Stimulated activated CD8-positive, alpha-beta memory T cell treated with anti-CD3 and anti-CD28 coated beads, Interleukin-4, amount 100 ng/mL, for 4 hours (primary cell): ENCODE measurements at places on chromosomes 6 and 20.

- no peak for DNase-seq
These were observed 199.2 kb downstream of the ALDH8A1 start for GRCh38 chr6:134750669-134751068.

GRCh38 chr6:1625794-1626435 lies 16.2 kb downstream of the FOXC1 start:
- no peak for DNase-seq

GRCh38 chr6:17013701-17014100 lies 88.1 kb upstream of the STMND1 start:
- no peak for DNase-seq

GRCh38 chr20:10603378-10603777 lies 70.4 kb downstream of the JAG1 start:
- DNase-seq: no peak

DNA sequence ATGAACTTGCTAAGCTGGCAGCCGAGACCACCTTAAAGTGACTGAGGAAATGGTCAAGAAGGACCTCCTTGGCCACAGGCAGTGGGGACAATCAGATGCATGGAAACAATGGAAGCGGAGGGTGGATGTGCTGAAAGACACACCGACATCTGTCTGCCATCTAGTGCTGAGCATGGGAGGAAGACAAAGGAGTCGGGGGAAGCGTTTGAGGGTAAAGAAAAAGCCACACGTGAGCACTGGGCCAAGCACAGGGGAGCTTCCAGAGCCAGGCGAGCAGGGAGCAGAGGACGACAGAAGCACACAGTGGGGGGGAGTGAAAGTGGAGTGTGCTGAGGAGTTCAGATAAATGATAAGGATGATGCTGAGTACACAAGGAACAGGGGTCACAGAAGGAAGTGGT lies 367.8 kb downstream of the ZFAND3 start:
- DNase-seq: no peak

DNA sequence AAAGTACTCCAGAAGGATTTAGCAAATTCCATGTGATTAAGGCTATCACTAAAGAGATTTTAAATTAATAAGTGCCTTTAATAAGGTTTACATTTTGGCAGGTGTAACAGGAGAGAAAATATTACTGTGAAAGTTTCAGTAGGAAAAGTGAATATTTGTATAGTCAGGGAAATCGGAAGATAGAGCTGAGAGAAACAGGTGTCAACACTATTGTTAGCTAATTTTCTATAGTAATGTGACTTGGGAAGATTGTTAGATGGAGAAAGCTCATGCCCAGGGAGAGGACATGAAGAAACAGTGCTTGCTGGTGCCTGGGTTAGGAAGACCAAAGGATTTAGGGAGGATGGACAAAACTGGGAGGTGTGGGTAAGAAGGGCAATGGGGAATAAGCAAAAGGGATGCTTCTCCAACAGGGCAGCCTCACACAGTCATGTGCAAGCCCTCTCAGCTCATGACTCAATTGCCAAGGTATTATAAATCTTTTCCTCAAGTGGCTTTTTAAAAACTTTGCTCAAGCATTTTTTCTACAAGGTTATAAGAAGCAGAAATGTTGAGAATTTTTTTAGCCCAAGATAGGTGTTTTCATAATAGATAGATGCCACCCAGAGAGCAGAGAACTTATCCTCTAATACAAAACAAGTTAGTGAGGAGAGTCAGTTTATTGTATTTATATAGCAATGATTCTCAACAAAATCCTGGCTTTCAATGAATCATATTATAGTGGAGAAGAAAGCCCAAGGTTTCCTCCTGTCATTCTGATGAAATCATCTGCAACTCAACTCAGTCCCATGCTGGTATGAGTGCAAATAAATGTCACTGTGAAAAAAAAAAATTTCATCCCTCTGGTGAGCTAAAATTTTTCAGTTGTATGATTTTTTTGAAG lies 325.2 kb upstream of the NT5E start:
- no peak for DNase-seq

- DNase-seq: no peak
These were observed 22.5 kb upstream of the C6orf58 start for GRCh38 chr6:127554435-127555006.

- no peak for DNase-seq
These were observed 40.9 kb downstream of the OVOL2 start for GRCh38 chr20:18016772-18017171.

GRCh38 chr20:25081730-25082497 lies at the start of gene VSX1:
Gene VSX1, minus strand, starts transcription at chr20:25082141. Its CDS starts 45 bp downstream, at chr20:25082096.
- DNase-seq: no peak

- DNase-seq: no peak
These were observed 90.6 kb upstream of the ADGRB3 start for GRCh38 chr6:68544450-68544849.

- DNase-seq: no peak
These were observed 23.9 kb downstream of the KDM1B start for GRCh38 chr6:18178960-18179615.

- DNase-seq: no peak
These were observed 448.0 kb downstream of the TENT5A start for GRCh38 chr6:81304466-81304865.

- DNase-seq: no peak
These were observed 120.1 kb upstream of the PHACTR3 start for GRCh38 chr20:59484228-59484627.

DNA sequence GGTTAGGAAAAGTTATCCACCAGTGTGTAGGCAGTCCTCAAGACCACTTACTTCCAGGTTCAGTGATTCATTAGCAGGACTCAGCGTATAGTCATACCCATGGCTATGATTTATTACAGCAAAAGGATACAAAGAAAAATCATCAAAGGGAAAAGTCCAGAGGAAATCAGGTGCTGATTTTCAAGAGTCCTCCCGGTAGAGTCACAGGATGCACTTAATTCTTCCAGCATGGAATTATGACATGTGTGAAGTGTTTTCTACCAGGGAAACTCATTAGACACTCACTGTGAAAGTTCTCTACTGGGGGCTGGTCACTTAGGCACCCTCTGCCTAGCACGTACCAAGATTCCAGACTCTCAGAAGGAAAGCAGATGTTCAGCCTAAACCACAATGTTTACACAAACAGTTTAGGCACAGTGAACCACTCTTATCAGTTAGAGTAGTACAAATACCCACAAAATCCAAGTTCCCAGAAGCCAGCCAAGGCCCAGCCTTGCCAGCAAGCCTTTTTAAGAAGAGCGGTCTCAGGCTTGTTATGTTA lies 10.2 kb downstream of the WFDC3 start:
- no peak for DNase-seq

GRCh38 chr20:2559651-2560050 lies 23.3 kb downstream of the TMC2 start:
- no peak for DNase-seq

DNA sequence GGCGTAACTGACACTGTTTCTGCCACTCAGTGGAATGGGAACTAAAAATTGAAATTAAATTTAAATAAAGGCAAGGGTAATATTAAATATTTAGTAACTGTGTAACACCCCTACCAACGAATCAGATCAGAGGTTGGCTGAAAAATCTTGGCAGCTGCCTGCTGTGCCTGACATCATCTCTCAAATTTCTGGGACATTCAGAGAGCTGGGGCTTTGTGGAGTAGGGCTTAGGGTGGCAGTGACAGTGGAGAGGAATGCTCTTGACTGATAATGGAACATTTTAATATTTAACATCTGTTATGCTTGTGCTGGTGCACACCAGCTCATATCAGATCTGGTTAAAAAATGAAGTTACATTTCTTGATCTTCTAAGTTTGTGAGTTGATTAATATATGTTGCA lies 62.2 kb downstream of the RFPL4B start:
- DNase-seq: no peak

DNA sequence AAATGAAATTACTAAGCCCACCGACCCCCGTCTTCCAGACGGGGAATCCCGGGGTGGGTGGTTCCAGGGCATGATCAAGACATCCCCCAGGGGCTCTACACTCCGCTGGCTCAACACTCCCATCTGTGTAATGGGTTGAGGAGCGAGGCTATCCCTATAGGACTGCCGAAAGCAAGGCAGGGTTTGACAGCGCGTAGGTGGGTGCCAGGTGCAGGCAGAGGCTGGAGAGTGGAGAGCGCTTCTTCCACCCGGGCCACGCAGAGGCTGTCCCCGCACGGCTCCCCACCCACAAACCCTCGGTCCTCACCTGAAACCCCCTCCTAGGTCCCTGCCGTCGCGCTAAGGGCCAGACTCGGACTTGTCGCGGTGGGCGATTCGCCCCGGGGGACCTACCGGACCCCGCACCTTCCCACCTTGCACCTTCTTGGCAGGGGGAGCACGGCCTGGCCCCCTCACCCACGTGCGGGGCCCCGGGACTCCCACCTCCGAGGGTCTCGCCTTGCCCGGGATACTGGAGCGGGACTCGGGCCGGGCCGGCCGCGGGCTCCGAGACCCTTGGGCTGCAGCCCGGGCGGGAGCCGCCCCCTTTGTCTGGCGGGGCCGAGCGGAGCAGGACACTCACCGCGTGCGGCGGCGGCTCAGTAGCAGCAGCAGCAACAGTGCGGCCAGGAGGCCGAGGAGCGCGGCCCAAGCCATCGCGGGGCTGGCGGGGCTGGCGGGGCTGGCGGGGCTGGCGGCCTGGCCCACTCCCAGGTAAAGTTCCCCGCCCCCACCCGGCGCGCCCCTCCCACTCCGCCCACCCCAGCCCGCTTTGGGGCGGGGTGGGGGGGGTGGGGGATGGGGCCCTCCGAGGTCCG lies at the start of gene PTGIS:
Gene PTGIS (minus strand): TSS at position 717 of the 857 bp plus-strand sequence. CDS start 21 bp downstream, at position 696.
- DNase-seq: no peak

DNA sequence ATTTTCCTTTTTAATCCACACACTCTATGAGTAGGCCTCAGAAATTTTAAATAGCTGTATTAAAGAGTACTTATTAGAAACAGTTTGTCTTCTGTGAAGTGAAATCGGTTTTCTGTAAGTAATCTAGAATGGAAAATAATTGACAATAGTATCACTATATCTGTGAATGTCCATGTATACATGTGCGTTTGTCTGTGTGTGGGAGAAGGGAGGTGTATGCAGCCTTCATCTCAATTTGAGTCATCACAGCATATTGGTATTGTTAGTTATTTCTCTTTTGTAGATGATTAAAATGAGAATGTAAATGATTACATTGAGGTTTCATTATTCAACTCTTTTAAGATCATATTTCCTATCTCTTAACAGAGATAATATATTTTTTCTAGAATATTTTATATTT lies 206.0 kb downstream of the EYS start:
- DNase-seq: no peak

DNA sequence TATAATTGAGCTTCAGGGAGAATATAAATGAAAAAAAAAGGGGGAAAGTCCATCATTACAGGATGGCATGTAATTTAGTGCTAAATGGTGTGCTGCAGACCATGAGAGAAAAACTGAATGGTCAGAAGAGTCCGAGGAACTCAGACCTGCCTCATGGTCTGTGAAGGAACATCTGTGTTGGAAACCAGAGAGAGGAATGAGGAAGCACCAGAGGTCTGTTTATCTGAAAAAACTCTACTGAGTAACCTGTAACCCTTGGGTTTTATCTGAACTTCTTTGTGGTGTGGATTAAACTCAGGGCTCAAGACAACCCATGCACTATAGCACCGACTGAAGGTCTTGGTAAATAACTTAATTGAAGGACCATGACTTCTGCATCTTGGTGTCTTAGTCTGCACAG lies 108.1 kb downstream of the RNF144B start:
- DNase-seq: no peak

- DNase-seq: no peak
These were observed 184.9 kb upstream of the CST7 start for GRCh38 chr20:24764027-24764793.

DNA sequence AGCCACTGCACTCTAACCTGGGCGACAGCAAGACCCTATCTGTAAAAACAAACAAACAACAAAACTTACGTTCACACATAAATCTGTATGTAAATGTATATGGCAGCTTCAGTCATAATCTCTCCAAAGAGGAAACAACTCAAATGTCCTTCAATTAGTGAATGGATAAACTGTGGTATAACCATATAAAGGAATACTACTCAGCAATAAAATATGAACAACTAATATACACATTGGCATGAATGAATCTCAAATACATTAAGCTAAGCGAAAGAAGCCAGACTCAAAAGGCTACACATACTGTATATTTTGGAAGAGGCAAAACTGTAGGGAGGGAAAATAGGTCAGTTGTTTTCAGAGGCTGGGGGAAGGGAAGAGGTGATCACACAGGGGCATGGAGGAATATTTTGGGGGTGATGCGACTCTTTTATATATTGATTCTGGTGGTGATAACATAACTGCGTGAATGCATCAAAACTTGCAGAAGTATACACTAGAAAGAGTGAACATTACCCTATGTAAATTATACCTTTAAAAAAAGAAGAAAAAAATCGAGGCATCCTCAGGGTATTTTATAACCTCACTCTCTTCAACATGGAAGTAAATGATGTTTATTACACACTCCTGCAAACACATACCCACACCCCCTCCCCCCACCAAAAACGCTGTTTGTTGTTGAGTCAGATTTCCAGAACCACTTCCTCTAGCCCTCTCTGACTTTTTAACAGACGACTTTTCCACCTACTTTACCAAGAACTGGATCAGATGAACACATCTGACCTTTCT lies 115.2 kb upstream of the RNF24 start:
- DNase-seq: no peak

GRCh38 chr6:129598244-129599187 lies 111.5 kb downstream of the ARHGAP18 start:
- no peak for DNase-seq

- no peak for DNase-seq
These were observed 182.4 kb downstream of the DLL1 start for GRCh38 chr6:170108456-170108855.

DNA sequence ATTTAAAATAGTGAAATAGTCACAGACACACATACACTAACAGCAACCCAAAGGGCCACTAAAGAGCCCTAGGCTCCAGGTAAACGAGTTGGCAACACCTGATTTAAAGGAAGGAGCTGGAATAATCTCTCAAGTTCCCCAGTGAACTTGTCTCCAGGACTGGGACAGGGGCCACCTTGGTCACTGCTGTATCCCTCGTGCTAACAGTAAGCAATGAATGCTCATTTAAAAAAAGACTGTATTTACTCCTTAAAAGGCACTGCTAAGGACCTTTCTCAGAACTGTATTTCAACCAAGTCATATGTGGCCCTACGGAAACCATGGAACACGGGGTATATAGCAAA lies 1.3 kb downstream of the DIDO1 start:
- no peak for DNase-seq

DNA sequence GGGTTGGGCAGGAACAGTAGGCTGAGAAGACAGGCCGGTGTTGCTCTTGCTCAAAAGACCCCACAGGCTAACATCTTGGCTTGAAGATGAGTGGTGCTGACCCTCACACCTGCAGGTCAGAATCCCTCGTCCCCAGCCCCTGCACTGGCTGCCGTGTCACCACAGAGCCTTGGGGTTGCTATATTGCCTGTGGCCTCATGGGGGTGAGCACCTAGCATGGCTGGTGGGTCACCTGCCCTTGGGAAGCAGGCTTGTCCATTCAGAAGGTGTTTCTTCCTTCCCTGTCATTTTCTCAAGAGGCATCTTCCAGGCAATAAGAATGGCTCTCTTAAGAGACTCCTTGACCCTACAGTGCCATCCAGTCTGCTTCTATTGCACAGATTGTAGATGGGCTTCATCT lies 7.7 kb downstream of the SLC22A16 start:
- DNase-seq: no peak

DNA sequence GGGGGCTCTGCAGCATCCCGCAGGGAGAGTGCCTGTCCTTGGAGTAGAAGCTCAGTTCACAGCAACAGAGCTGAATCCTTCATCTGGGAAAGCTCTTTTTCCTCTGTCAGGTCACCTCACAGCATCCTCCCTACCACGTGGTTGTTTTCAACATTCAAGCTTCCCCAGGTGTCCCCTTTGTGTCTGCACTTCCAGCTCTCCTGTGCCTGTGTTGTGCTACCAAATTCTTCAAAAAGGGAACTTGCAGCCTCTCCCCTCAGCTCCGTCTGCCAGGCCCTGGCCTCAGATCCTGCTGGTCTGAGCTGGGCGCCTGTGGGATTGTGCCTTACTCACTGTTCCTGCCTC lies 108.4 kb downstream of the FOXF2 start:
- DNase-seq: no peak
